ENCODE measurements at places on chromosomes 6 and 20.

DNA sequence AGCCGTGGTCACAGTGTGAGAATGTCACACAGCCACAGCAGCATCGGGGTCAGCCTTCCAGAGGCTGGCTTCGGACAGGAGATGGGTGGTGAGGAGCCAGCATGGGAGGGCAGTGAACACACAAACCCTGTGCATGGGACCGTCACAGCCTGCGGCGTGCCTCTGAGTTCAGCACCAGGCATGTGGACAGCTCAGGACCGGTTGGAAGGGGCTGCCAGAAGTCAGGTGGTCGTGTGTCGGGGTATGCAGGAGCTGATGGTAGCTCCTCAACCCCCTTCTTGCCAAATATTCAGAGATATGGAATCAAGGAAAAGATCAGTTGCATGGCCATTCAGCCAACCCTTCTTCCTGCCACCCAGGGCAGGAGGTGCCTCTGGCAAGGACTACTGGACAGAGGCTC, 28.2 kb downstream of the MYT1 start:
- no peak for DNase-seq

- no peak for DNase-seq
Observed at GRCh38 chr6:163165155-163165910, 249.2 kb upstream of the QKI start.

DNA sequence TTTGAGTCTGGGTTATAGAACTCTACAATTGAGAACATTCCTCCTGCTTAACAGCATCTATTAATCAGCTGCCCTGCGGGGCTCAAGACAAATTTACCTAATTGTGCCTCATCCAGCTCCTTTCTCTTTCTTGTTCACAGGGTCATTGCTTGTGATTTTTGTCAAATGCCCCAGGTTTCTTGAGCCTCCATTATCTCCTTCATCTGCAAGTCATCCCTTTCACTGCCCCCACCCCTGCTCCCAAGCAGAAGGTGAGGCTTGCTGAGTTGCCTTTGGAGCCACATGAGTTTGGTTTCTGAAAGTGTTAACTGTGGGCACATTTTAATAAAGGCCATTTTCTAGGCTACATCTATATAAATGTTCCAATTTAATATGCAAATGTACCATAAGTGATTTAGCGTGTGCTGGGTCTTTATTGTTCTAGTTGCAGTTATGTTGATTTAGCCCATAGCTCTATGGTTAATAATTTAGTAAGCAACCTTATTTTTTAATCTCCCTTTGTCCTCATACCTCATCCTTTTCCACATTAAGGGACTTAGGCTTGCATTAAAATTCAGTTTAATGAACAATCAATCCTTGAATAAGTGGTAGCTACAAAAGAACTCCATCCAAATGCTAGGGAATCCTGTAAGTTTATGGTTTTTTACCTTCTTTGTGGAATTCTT, 56.1 kb downstream of the VSTM2L start:
- no peak for DNase-seq

- DNase-seq = no peak
Observed at GRCh38 chr6:82268301-82268846, 20.8 kb upstream of the IBTK start.

DNA sequence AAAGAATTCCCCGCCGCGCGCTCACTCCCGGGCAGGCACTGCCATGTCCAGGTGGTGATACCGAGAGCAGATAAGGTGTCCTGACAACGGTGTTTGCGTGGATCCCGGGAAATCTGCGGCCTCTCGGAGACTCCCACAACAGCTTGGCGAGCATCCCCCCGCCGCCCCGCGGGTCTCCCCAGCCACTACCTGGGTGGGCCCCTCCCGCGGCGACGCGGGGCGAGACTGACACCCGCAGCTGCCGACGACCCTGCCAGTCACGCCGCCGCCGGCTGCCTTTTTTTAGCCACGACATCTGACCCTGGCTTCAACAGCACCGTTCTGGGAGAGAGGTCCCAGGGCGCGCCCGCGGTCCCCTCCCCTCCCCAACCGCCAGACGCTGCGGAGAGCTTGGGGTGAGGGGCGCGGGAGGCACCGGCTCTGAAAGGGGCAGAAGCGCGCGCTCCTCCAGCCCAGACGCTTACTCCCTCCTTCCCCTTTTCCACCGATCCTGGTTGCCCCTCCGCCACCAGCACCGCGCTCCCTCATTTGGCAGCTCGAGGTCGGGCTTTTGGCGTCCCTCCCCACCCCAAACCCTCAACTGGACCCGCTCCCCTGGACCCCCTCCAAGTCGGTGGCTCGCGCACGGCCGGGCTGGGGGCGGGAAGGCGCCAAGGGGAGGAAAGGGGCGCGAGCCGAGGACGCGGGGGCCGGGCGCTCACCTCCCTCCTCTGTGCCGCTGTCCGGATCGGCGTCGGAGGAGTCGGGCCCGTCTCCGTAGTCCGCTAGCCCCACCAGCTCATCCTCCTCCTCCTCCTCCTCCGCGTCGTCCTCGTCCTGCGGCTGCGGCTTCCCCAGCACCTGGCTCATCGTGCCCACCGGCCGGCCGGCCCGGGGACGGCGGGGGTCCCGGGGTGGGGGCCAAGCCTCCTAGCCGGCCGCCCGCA, 665 bp downstream of the RRAGD start:
- no peak for DNase-seq

DNA sequence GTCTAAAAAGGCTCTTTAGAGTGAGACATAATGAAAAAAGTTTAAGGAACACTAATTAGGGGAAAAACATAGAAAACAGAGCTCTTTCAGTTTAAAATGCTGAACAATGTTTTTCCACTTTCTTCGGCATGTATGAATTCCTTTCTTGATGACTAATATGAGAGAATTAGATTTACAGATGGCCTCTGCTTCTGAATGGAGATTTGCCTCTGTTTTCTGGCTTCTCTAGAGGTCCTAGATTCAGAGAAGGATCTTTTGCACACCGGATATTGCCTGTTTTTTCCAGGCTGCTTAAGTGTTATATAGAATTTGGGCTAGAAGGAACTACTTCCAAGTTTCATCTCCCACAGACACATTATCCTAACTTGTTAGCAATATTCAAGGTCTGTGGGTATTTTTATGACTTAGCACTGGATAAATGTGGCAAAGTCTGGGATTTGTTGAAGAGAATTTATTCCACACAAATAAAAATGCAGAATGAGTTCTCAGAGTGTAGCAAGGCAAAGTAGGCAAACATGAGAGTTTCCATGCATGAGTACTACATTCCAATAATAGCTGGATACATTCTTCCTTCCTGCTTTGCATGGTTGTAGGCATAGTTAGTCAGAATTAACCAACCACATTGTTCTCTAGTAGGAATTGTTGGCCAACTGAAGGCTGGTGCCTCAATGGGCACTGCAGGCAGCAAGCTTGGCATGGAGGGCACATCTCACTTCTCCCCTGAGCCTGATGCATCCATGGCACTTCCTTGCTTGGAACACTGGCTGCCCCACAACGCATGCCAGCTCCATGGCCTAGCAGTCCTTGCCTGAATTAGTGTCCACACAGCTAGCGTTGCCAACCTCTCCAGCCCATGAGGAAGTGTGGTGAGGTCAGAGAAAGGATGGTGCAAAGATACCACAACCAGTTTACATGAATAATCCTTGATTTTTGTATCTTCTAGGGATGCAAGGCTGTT, 224.2 kb downstream of the CLIC5 start:
- no peak for DNase-seq

- peak; percentile 58 for DNase-seq
Observed at GRCh38 chr6:95352064-95352795, 225.1 kb upstream of the MANEA start.

DNA sequence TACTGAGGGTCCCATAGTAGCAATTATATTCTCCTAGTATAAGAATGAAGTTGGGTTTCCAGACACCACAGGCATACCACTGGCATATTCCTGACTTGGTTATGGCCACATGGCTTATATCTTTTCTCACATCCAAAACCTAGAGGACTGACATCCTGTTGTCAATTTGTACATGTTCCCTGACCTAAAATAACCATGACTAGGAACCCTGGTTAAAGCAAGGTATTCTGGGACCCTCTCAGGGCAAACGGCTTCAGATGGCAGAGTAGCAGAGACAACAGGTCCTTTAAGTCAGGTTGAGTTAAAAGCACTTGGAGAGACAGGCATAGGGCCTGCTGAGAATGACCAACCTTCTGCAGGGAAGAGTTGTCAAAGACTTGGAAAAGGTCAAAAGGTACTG, 12.6 kb downstream of the MAP3K5 start:
- DNase-seq = no peak

GRCh38 chr6:149289192-149289781, 28.2 kb upstream of the TAB2 start:
- no peak for DNase-seq

GRCh38 chr6:133460101-133460500, 218.9 kb downstream of the EYA4 start:
- peak; percentile 20 for DNase-seq

DNA sequence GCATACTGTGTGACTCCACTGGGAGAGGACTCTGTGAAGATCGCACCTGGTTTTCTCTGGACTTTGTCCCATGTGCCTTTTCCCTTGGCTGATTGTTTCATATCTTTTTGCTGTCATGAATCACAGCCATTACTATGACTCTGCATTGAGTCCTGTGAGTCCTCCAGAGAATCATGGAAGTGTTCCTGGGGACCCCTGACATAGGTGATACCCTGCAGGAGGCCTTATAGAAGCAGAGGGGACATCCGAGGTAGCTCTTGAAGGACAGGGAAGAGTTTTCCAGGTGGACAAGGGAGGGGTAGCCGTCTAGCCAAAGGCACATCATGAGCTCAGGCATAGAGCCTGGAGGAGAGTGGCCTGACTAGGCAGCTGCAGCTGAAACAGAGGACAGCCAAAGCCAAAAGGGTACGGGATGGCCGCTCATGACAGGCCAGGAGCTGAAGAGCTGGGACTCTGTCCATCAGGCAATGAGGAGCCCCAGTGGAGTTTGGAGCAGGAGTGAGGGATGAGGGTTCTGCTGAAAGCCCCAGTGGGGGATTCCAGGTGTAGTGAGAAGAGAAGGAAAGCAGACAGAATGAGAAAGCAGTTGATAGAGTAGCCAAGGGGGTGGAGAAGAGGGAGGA, 86.6 kb upstream of the TOX2 start:
- DNase-seq = no peak

DNA sequence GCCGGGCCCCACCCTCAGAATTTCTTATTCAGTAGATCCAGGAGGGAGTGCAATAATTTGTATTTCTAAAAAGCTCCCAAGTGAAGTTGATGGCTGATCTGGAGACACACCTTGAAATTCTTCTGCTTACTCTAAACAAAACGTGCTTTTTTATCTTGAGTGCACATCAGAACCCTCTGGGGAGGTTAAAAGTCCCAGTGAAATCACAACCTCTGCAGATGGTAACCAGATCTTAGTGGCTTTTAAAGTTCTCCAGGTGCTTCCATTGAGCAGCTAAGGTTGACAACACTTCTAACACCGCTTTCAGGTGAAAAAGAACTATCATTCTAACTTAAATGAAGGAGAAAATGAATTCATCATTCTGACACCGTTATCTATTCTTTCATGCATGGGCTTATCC, 45.6 kb upstream of the ESR1 start:
- no peak for DNase-seq

DNA sequence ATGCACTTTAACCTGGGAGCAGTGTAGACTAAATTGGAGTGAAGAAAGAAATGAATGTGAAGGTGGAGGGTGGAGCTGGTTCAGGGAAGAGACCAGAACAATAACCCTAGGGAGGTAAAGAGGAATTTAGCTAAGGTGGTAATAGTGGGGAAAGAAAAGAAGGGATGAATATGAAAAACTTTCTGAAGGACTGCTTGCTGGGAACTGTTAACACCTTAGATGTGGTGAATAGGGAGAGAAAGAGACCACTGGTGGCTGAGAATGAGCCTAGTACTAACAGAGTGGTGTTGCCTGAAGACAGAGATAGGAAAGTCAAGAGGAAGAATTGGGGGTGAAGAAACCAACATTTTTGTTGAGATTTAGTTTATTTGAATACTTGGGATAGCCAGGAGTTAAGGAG, 78.4 kb upstream of the HS3ST5 start:
- no peak for DNase-seq

GRCh38 chr6:147654103-147654845, 145.8 kb downstream of the SAMD5 start:
- DNase-seq = no peak

DNA sequence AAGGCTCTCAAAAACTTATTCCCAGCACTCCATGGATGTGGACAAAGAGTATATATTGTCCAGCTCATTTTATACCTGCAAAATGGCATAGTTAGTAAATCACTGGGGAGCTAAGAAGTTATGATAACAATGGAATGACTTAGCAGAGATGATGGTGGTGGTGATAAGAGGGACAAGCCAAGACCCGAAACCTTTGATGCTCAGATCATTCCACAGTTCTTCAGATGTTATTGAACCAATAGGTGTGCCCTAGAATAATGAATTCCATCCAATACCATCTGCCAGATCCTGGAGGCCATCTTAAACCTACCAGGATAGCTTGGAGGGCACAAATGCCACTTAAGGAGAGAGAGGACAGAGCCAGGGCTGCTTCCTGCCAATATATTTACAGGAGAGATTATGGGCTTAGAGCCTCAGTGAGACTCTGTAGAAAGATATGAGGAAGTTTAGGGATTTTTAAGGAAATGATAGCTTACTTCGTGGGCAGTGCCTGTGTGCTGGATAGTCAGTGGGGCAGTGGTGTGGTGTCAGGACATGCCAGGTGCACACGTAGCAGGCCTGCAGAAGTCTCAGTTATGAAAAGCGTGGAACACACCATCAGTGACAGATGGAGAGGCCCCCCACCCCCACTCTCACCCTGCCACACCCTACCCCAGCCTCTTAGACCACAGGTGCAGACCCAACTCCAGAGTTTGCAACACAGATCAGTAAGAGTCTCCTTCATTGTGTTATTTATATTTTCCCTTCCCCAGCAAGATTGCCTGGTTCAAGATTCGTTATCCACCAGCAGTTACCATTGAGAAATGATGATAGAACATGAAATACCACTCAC, 209.7 kb upstream of the SUPT3H start:
- no peak for DNase-seq

DNA sequence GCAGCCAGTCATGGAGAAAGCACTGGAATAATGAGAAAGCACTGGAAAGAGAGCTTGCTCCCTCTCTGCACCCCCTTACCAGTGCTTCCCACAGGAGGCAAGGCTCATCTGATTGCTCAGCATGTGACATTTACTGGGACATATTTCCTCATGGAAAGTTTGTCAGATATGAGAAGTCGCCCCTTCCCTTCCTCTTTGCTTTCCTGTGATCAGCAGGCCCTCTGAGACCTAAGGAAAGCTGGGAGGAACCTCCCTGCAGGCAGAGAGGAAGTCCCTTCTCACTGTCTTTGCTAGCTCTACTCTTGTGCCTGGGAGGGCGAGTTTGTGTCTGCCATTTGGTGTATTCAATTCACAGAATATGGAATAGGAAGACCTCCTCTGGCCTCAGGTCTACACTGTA, 283.8 kb downstream of the ALDH8A1 start:
- DNase-seq = no peak
